ENCODE measurements at places on chromosomes 2 and 18.

DNA sequence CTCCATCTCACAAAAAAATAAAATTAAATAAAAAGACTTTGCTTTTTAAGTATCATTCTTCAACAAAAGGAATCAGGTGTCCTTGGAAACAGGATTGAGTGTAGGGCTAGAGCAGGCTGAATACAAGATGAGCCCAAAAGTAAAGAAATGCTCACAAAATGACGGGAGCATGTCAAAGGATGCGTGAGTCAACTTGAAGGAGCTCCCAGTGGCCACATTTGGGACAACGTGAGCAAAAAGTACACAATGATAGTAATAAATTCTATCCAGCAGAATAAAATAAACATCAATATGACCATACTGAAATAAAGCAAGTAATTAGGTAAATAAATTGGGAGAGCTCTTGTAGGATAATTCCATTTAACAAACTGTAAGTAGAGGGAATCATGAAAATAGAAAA is 220.7 kb downstream of the PHLPP1 start:
- no peak for DNase-seq

DNA sequence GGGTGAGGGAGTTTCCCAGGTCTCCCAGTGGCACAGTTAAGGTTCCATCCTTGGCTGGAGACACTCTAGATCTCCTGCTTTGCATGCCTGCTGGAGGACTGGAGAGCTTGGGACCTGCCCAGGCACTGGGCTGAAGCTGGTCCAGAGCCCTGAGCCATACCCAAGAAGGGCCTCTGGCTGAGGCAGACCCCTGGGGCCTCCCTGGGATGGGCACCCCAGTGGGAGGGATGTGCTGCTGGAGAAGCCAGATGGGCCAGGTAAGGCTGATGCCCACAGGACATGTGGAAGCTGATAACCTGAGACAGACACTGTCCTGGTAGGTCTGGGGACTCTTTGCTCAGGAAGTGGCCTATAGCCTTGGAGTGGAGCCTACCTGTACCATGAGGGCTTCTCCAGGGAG is 160.7 kb downstream of the TFCP2L1 start:
- DNase-seq, result no peak

GRCh38 chr2:19203866-19204265 is 154.6 kb downstream of the OSR1 start:
- no peak for DNase-seq

DNA sequence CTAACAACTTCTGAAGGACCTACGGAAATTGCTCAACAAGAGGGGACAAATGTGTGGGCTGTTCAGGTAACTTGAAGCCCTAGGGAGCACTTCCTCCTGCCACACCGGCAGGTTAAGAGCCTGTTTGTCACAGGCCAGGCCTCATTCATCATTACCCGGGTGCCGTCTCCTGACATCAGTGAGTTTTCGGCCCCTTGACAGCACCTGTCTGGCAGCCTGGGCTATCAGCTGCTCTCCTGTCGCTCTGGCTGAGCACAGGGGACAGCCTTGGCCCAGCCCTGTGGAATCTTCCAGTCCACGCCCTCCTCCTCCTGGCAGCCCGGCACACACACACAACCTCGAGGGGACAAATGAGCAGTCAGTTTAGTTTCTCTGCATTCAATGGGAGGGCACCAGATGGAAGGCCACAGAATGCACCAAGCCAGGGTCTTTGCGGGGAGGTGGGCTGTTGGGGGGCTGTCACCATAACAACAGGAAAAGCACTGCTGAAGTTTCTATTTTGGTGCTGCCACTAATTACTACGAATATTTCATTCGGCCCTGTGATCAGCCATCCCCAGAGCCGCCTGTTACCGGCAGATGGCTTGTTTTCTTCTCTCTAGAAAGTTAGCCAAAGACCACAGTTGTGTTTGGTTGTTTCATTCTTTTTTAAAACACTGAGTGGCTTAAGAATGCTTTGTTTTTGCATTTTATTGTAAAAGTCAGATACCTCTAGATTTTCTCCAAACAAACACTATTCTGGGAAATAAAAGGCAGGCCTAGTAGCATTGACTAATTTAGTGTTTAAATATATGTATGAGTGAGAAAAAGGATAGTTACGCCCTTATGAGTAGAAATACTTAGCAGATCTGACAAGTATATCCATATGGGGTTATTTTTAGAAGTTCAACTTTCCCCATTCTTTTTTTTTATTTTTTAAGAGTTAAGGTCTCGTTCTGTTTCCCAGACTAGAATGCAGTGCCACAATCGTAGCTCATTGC is 189.9 kb upstream of the NDUFV2 start:
- no peak for DNase-seq

DNA sequence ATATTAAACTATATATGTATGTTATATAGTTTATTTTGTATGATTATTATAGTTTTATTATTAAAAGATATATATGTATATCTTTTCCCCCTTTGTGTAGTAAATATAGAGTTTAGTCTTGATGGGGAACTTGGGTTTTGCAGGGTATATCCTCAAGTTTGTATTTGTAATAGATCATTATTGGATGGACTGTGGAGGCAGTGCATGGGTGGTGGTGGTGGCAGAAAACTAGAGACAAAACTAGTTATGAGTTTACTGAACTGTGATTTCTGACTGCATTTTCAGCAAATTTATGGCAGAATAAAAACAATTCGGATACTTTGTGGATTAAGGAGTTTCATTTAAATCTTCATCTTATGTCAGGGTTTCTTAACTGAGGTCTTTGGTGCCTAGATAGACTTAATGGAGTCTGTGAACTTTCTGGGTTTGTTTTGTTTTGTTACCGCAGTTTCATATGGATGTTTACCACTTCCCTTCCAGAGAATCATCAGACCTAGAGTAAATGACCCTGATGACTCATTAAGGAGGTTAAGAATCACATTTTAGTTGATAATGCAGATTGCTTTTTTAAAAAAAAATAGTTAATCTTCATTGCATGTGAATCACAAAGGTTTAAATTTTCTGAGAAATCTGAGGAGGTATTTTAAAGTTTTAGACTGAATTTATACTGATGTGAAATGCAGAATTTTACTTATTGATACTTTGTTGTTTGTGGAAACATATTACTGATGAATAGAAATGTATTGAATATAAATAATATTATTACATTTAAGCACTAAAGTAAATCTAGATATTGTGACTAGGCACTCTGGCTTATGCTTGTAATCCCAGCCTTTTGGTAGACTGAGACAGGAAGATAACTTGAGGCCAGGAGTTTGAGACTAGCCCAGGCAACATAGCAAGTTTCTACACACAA is 14.5 kb downstream of the EPC2 start:
- no peak for DNase-seq

DNA sequence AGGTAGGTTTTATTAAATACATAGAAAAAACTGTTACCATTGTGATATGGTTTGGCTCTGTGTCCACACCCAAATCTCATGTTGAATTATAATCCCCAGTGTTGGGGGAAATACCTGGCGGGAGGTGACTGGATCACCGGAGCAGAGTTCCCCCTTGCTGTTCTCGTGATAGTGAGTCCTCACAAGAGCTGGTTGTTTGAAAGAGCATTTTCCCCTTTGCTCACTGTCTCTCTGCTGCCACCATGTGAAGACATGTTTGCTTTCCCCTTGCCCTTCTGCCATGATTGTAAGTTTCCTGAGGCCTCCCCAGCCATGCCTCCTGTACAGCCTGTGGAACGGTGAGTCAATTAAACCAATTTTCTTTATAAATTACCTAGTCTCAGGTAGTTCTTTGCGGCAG is 352.7 kb upstream of the SLC39A10 start:
- no peak for DNase-seq

DNA sequence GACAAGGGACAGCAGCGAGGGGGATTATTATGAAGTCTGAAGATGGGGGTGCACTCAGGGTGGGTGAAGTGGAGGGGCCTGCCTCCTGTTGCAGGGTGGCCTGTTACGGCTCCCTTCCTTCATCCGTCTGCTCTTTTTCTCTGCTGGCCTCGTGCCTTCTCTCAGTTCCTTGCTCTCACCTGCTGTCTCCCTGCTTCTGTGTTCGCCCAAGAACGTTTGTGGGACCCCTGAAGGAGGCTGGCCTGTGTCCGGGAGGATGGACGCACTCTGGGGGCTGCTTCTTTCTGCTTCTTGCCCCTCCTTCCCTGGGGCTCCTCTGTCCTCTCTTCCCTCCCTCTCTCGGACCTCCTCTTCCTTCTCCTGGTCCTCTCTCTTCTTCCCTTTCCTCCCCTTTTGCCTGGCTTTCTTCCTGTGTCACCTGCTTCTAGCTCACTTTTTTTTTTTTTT is 13.8 kb downstream of the MROH2A start:
- DNase-seq, result no peak

- DNase-seq, result no peak
Observed at GRCh38 chr2:85791704-85792565, 38.1 kb downstream of the ATOH8 start.

DNA sequence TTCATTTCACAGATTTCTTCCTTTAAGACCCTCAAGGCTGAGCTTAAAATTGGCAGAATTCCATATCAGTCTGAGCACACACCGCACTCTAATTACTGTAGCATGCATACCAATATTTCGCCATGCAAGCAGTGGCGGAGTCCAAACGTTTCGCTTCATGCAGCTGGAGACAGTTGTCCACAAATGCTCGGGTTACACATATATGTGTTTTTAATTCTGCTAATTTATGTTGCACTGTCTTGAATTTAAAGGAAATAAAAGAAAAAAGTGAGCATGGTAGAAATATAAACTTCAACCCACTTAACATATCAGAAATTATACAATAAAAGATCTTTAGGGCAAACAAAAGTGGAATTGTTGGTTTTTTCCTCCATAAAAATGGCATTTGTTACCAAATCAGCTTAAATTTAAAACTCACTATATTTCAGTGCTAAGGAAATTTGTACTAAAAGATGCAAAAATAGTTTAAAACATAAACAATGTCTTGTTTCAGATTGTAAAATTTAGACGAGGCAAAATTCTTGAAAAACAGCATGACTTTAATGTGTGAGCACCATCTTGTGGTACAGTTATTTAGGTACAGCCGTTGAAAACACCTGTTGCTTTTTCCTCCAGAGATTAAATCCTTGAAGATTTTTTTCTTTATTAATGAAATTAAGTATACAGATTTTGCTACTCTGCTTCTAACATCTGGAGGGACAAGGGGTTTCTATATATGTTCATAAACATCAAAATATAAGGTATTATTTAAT is 24.1 kb upstream of the KANSL1L start:
- DNase-seq, result no peak

GRCh38 chr2:120469426-120469825 is 123.5 kb downstream of the INHBB start:
- no peak for DNase-seq

DNA sequence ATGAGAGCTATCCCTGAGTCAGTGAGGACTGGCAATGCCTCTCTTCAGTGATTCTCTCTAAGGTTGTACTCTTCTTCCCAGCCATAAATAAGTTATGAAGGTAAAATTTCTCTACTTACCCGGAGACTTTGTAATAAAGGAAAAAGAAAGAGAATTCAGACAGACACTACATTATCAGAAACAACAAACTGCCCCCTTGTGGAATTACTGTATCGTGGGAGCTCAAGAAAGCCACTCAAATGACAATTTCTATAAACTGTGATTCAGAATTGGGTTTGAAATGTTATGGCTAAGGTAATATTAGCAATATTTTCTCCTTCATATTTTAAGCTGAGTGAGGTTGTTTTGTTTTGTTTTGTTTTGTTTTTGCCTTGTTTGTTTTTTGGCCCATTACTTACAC is 155.8 kb upstream of the TANK start:
- DNase-seq, result no peak

DNA sequence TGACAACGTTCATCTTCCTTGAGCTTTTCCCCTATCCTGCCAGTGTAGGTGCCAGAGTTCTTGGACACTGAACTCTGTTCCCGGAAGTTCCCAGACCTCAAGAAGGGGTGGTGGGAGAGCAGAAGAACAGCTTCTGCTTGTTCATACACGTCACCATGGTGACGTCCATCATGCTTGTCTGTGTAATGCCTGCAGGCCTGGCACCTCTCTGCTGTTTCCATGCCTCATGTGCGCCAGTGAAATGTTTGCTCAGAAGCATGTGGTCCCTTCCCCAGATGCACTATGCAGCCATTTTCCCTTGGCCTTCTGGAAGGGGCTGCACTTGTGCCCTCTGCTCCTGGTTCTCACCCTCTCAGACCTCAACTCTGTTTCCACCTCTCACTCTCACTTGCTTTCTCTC is 210.8 kb upstream of the NABP1 start:
- DNase-seq, result no peak

GRCh38 chr2:151437630-151438029 is 27.9 kb downstream of the RIF1 start:
- DNase-seq, result no peak

GRCh38 chr2:196170213-196170605 is 1.2 kb downstream of the STK17B start:
- DNase-seq, result no peak

- no peak for DNase-seq
Observed at GRCh38 chr2:39715095-39715494, 49.4 kb downstream of the TMEM178A start.

DNA sequence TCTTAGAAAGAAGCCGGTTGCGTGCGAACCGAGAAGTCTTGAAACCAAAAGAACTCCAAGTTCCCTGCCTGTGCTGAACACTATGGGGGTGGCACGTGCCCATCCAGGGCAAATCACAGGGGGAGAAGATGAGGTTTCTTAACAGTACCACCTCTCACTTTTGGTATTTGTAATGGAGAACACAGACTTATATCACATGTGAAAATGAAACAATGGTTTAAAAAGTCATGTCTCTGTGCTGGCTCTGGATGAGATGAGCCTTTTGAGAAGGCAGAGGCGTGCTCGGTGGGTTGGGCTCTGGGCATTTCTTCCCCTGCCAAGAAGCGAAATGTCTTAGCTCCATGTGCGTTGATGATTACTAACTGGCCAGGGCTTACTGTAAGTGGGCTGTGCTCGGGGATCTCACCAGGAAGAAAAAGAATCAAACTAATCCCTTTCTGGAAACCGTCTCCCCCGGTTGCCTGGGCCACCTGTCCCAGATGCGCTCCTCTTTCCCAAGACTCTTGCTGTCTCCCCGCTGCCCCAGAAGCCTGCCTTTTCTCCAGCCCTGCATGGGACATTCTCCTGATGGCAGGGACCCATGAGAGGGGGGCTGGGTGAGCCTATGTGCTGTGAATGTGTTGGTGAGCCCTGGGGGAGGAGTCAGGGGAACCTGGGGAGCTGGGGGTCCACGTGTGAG is 252.9 kb downstream of the PRKCE start:
- DNase-seq, result no peak

- DNase-seq, result peak; percentile 23
Observed at GRCh38 chr2:172285010-172285621, 142.3 kb upstream of the ITGA6 start.

GRCh38 chr2:169759987-169760386 is 26.4 kb downstream of the KLHL23 start:
- DNase-seq, result no peak

DNA sequence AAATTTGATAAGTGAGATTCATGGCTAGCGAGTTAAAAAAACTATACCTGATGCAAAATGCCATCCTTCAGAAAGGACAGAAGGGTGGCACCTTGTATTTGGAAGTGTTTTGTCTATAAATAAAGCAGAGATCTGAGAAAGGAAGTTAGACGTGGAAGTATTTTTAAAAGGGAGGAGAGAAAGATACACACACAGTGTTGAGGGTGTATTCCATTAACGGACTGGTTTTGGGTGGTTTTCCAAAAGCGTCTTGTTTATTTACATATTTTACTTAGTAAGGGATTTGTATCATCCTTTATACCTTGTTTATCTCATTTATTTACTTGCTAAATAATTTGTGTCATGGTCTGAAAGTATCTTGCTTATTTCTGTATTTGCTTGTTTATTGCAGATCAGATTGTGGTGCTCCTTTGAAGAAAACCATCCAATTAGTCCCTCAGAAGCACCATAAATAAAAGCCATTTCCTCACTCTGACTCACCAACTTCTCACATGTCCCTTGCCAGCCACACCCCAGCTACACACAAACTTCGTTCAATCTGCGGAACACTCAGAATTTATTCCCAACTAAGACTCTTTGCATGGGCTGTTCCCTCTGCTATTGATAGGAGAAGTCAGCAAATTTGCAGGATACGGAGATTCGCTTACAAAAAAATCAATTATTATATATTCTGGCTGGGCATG is 90.8 kb downstream of the FAM124B start:
- DNase-seq, result no peak

Data from neural crest cell (in vitro differentiated cells).